ENCODE measurements at places on chromosomes 1 and 21.
A peak's percentile ranks its signal among the peaks of the same experiment; 100 is the strongest.

DNA sequence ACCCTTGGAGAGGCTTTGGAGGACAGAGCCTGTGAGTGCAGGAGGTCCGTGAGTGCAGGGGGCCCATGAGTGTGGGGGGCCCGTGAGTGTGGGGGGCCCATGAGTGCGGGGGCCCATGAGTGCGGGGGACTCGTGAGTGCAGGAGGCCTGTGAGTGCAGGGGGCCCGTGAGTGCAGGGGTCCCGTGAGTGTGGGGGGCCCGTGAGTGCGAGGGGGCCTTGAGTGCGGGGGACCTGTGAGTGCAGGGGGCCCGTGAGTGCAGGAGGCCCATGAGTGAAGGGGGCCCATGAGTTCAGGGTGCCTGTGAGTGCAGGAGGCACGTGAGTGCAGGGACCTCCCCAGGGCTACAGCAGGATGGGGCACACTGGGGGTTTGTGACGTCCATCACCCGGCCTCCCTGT is 108.3 kb upstream of the TTC34 start:
- DNase-seq: no peak

DNA sequence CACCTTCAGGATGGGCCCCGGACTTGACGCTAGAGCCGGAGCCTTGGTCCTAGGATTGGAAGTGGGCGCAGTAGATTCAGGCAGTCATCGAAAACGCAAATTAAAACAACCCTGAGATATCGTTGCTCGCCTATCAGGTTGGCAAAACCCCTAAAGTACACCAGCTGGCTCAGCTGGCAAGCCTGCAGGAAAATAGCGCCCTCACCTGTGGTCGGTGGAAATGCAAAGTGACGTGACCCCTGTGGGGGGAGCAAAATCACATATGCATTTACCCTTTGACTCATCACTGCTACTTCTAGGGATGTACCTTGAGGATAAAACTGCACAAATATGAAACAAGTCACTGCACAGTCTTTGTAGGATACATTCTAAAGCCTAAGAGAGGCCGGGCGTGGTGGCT is 170.3 kb upstream of the TMEM51 start:
- DNase-seq: no peak

- DNase-seq: no peak
Measured at GRCh38 chr1:218350035-218350525, 4.9 kb downstream of the TGFB2 start.

DNA sequence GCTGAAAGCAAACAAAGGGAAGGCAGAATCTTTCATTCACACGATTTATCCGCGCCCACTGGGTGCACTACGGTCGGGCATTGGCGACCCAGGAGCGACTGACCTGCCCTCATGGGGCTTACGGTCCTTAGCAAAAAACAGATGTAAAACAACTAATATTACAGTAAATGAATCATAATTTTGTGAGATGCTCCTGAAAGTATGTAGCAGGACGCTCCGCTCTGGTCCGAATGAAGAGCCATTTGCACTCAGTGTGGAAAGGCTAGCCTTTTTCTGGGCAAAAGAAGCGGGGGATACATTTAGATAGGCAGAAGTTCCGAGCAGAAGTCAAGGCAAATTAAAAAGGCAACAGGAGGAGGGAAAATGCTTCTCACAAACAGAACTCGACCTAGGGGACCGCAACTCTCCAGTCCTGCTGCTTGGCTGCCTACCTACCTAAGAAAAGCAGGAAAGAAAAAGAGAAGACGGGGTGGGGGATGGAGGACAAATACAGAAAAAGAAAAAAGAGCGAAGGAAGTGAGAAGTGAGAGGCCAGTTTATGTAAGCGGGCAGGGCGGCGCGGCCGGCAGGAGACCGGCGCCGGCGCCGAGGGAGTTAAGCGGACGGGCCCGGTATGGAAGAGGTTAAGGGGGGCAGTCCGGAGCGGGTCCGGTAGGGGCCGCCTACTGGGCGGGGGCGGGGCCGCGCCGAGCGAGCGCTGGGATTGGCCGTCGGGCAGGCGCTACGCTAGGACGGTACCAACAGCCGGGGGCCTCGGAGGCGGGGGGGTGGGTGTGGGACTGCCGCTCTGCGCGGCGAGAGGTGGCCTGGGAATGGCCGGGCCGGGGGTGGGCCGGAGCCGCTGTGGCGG is at the start of gene FAM20B:
FAM20B (plus strand) TSS at position 770 of the 850 bp plus-strand sequence. CDS start 17,954 bp downstream, outside the sequence.
- peak; percentile 93 for DNase-seq

DNA sequence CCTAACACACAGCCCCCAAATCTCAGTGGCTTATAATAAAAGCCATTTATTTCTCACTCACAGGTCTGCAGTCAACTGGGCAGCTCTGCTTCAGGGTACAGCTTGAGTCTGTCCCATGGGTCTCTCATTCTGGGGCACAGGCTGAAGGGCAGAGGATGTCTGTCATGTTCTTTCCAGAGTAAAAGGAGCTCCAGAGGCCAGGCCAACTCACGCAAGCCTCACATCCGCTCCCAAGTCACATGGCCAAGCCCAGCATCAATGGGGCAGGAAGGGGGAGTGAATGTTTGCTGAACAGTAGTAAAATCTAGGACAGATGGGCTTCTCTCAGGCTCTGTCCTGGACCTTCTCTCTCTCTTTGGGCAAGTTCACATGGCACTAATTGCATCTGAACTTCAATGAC is 7.1 kb upstream of the SSBP3 start:
- DNase-seq: peak; percentile 79

DNA sequence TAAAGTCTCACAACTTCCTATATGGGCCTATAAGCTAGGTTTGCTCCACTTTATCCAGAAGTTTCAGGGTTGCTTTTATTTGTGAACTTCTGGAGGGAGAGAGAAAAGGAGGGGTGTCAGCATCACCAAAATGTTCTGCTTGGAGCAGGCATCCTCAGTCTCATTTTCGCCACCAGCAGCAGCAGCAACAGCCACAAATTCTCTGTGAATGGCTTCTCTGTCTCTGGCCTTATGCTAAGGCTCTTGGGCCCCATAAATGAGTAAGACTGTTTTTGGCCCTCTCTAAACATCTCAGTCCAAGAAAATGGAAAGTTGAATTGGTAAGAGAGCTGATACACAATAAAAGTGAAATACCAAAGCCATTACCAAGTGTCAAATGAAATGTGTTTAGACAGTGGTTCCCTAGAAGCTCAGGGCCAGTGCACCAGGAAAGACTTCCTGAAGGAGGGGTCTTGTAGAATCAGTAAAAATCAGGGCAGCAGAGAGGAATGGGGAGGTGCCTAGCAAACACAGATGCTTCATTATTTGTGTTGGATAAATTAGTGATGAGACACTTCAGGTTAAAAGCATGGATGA is 53.0 kb upstream of the SPATA6 start:
- DNase-seq: no peak

DNA sequence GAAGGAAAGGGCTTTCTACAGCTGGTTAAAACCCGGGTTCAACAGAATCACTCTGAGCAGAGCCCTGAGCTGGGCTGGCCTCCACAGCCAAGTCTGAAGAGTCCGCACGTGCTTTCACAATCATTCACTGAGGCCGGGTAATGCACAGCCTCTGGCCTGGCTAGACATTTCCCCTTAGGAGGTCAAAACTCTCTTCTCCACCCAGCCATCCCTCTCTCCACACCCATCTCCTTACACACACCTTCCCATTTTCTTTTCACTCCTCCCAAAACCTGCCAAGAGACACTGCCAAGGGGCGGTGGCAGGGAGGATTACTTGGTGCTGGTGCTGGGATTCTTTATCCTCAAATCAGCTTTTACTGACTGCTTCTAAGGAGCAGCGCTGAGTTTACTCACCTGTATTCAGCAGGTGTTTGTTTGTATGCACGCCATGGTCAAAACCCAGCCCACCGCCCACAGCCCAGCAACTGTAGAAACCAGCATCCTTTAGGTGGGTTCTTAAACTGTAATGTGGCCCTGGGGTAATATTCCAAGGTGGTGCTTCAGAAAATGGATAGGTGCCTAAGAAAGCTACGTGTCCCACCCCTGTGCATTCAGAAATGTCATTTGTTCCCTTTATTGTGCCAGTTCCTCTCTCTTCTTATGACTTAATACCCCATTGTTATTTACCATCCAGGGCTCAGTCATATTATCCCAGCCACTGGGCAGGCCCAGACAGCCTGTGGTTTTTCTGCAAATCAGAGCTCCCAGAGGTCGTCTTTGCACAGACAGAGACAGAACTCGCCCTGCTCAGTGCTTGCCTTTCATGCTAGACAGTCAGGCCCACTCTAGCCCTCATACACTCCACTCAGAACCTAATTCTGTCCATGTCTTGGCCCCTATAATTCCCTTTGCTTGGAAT is 80.2 kb downstream of the ADSS2 start:
- no peak for DNase-seq

DNA sequence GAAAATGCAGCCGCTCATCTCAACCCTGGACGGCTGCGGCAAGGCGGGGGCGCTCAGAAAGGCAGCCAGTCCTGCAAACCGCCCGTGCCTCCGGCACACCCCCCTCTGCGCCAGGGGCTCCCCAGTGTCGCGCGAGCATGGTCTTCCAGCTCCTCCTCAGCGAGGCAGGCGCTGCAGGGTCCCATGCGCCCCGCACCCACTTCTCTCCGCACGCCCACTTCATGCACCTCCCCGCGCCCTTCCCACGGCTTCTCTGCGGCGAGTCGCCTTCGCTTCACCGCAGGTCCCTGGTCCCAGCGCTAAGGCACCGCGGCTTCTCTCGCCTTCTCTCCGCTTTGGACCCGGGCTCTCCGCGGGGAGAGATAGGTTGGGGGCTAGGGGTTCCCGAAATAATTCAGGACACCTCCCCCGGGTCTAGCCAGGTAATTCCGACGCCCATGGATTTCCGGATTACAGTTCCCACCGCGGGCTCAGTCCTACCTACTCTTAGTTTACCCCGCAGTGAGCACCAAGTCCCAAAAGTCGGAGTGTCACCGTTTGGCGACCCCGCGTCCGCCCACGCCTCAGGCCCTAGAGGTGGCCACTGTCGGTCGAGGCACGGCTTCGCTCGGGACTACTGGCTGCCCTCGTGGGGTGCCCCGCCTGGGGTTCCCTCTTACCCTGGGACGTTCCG is 67.5 kb downstream of the SYT2 start:
- no peak for DNase-seq

GRCh38 chr1:160807738-160808137 is 11.8 kb downstream of the LY9 start:
- no peak for DNase-seq

DNA sequence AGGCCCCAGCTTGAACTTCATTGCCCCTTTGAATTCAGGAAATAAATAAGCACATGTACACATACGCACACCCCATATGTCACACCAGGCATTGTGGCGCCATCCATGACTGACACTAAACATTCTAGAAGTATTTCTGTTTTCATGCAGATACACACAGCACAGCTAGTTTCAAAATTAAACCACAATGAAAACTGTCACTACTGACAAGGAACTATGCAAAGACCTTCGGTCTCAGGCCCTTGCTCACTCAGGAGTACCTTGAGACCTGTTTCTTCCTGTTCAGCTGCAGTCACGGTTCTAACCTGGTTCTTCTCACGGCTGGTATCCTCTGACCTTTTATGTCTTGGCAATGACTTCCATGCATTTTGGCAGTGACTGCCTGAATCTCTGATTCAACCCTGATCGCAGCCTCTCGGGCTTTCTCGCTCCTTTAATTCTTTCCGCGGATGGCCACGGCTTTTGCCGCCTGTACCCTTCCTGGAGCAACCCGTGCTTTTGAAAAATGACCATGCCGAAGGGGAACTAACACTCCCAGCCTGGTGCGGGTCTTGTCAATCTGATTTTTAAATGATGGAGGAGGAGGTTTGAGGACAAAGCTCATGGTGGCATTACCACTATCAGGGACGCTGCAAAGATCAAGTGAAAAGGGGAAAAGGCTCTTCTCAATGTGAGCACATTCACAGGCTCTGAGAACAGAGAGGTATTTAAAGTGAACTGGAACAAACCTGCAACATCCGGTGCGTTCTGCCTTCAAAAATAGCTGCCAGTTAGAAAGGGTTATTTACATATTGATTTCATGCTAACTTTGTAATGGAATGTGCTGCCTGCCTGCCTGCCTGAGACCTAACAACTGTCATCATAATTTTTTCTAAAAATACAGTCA is 384.6 kb downstream of the RRAGC start:
- DNase-seq: no peak

GRCh38 chr1:13926556-13926955 is 226.6 kb downstream of the PRDM2 start:
- no peak for DNase-seq

- DNase-seq: peak; percentile 69
Measured at GRCh38 chr1:177847843-177848242, 122.0 kb downstream of the SEC16B start.

DNA sequence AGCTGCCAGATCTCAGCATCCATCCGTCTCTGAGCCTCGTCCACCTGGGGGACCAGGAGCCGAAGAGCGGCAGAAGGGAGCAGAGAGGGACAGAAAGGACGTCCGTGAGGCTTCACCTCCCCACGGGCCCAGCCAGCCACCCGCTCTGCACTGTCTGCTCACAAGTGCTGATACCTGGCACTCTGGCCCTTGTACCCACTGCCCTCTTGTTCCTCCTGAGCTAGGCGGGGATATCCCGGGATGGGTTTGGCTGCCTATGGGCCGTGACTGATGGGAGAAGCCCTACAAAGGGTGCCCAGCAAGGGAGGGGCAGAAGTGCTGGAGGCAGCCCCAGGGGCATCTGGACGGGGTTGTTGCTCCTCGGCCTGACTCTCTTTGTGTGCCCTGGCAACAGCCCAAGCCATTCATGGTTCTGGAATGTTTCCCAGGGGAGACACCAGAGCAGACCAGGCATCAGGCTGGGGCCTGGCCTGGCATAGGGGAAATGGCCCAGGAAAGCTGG is 57.6 kb downstream of the LDLRAD2 start:
- DNase-seq: peak; percentile 96

Measured in fibroblast of skin of back (primary cell).